Stimulated activated CD8-positive, alpha-beta memory T cell treated with anti-CD3 and anti-CD28 coated beads, Interleukin-7, amount 100 ng/mL, for 24 hours (primary cell): ENCODE measurements at places on chromosomes 11 and 22.

DNA sequence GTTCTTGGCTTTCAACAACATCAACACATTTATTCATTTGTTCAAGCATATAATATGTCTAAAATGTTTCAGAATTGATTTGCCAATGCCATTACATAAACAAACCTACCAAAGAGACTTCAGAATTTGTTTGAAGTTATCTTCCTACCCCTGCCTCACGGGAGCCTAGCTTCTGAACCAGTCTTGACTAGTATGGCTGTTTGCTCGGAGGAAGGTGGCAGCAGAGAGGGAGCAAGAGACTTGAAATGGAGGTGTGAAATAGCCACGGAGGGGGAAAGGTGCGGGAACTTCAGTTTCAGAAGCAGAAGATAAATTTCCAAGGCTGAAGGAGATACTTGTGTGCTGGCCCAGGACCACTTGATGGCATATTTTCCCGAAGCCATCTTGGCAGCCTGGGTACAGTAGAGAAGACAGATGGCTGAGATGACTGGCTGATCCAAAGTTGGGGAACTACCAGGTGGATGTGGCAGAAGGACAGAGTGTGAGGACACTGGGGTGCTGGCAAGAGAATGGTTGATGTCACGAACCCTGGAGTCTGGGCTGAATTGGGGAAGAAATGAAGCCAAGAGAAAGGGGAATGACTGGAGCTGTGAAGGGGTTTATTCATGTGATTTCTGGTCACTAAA is 14.0 kb upstream of the MTCH2 start:
- no peak for DNase-seq

- DNase-seq, result no peak
Measured at GRCh38 chr11:72411623-72412419, 22.5 kb downstream of the CLPB start.

DNA sequence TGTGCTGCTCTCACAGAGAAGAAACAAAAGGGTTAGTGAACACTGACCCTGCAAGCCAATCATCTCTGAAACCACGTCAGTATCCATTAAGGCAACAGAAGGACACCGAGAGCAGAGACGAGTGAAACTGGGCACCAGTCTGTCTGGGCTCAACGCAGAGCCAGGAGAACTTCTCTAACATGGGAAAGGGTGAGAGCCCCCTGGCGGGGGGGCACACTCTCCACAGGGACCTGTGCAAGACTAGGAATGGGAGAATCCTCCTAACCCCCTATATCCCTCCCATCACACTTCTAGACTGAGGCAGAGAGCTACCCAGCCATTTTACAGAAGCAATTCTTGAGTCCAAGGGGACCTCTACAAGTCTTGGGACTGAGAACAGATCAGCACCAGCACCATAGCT is 285.8 kb downstream of the SOX6 start:
- DNase-seq, result no peak

DNA sequence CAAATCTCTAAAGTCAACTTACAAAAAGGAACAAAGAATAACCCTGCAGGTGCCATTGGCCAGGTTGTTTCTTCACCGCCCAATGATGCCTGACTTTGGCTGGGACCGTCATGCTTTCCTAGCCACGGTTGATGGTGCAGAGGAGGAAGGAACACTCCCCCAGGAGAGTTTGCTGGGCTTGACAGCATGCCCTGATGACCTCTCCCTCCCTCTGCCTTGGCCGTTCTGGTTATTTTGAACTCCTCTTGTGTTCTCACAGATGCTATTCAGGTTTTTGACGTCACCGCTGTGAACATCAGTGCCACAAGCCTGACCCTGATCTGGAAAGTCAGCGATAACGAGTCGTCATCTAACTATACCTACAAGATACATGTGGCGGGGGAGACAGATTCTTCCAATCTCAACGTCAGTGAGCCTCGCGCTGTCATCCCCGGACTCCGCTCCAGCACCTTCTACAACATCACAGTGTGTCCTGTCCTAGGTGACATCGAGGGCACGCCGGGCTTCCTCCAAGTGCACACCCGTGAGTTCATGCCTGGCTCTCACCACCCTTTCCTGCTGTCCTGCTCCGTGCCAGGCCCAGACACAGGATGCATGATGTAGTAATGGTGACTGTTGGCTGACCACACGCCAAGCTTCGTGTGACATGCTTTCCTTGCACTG is 89.0 kb upstream of the OR4B1 start:
- no peak for DNase-seq

DNA sequence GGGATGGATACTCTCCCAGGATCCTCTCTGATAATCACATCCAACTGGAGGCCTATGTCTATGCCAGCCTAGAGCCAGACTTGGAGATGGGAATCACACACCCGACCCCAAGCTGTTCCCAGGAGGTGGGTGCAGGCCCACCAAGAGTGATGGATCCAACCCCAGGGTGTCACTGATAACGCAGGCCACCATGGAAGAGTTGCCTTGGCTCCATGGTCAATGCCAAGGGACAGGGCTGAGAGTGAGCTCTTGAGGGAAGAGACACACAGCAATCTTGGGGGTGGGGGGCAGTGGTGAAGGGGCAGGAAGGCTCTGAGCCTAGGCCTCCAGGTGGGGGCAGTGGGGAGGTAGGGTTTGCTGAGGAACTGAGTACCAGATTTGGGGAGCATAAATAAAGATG is 16.9 kb downstream of the TUB start:
- DNase-seq, result no peak

DNA sequence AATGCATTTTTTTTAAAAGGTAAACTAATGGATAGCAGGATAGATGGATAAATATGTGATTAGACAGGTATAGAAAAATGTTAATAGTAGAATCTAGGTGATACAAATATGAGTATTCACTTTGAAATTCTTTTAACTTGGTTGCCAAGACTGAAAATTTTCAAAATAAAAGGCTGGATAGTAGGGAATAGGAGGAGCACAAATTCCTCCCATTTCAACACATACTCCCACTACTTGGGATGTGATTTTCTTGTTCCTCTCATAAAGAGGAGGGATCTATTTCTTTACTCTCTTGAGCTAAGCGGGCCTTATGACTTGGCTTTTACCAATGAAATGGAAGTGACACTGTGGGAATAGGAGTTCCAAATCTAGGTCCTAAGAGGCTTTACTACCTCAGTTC is 35.9 kb downstream of the PIK3C2A start:
- DNase-seq, result no peak

- no peak for DNase-seq
Measured at GRCh38 chr11:77316733-77317342, 15.4 kb upstream of the GDPD4 start.

DNA sequence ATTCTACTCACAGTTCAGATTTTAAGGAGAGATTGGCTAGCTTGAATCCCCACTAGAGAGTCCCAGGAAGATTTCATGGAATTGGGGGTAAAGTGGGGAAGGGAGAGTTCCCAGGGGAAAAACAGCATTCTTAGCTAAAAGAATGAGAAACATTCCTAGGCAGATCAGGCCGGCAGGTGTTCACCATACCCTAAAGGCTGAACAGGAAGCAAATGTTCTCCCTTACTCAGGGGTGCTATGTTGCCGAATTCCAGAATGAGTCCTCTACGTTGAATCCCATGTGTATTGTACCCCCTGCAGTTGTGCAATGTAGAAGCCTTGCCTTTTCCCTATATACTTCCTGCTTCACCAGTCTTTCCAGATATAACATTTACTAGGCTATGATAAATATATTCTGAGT is 135.2 kb upstream of the NCAM1 start:
- DNase-seq, result no peak

GRCh38 chr11:128205796-128206195 is 381.6 kb downstream of the ETS1 start:
- no peak for DNase-seq

DNA sequence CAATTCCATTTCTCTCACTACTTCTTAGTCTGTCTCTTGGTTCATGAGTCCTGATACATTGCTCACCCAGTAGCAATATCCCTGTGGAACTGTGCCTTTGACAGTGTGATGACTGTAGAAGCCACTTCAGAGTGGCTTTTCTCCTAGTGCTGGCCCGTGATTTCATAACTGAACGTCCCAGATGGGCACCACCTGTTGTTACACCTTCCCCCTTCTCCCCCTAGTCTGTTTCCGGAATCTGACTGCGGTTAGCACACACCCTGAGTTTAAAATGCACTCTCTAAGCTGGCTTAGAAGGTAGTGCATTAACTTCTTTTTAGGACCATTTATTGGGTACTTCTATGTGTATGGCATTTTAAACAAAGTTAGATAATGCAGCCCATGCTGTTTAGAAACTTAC is 83.0 kb downstream of the ALX4 start:
- no peak for DNase-seq
